ENCODE measurements at places on chromosomes 6 and 20.

DNA sequence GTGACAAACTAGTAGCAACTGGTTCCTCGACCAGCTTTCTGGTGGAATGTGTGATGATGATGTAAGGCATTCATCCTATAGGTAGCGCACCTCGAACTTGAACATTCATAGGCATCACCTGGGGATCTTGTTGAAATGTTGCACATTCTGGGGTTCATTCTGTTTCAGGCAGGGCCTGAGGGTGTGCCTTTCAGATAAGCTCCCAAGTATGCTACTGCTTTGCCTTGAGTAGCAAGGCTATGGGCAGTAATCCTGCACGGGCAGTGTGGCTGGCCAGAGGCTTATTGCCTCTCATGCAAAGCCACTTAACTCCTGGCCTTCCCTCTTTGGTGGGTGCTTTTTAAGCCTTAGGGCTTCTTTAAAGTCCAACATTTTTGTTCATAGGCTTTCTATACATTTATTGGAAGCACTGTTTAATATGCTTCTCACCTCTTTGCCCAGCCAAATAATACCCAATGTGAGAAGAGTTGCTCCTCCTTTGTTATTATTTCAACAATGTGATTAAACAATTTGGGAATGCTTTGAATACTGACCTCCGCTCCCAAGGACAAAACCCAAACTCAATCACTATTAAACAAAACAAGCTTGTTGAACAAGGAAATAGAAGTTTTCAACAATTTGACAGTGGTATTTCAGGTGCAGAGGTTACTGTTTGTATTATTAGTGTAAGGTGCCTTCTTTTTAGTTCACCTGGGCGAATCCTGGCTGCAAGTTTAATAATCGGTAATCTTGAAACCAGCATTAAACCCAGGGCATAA is 57.5 kb downstream of the JARID2 start:
- no peak for DNase-seq

DNA sequence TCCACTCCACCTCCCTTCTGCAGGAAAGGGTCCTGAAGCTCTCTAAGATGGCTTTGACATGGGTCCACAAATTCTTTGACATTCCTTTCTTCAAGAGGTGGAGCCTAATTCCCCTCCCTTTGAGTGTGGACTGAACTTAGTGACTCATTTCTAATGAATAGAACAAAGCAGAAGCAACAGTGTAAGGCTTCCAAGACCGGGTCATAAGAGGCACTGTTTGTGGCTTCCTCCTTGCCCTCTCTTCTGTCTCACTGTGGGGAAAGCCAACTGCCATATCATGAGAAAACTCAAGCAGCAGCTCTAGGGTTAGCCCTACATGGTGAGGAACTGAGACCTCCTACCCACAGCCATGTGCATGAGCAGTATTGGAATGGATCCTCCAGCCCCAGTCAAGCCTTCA is 5.9 kb upstream of the CDK5RAP1 start:
- DNase-seq: no peak

- DNase-seq: peak; percentile 69
Measured at GRCh38 chr20:43726811-43727338, at the start of gene GTSF1L. GTSF1L (minus strand) TSS chr20:43727002; CDS start chr20:43726694, 308 bp downstream.

DNA sequence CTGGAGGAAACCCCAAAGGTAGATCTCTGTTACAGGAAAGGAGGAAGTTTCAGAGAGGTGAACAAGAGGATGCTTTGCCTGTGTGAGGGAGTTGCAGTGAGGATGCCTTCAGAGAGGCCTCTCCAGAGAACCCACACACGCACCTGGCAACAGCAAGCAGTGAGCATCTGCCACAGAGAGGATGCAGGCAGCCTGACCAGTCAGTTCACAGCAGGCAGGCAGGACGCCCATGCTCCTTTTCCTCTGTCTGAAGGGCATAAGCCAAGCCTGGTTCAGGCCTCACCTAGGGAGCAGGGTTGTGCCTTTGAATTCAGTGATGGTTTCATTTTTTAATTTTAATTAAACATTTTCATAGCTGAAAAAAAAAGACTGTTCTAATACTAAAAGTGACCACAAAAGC is 346.0 kb upstream of the MARCKS start:
- DNase-seq: no peak

- peak; percentile 95 for DNase-seq
Measured at GRCh38 chr6:17032988-17033634, 68.7 kb upstream of the STMND1 start.

All from fibroblast of skin of right biceps (primary cell).